ENCODE measurements at places on chromosomes 4 and X.

GRCh38 chr4:26909369-26909768 lies 48.7 kb downstream of the STIM2 start:
- DNase-seq: no peak

GRCh38 chr4:124694306-124694705 lies 18.2 kb downstream of the ANKRD50 start:
- DNase-seq: no peak

DNA sequence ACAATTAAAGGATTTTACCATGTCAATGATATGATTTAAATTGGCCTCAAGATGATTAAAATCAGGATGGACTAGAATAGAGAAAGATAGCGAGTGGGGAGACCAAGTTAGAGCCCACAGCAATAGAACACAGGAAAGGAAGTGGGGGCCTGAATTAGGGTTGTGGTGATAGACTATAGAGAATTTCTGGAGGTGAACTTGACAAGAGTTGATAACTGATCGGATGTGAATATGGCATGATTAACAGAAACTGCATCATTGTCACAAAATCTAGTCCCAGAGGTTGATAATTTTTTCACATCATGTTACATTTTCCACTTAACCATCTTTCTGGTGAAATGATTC lies 26.3 kb upstream of the TRPC3 start:
- no peak for DNase-seq

DNA sequence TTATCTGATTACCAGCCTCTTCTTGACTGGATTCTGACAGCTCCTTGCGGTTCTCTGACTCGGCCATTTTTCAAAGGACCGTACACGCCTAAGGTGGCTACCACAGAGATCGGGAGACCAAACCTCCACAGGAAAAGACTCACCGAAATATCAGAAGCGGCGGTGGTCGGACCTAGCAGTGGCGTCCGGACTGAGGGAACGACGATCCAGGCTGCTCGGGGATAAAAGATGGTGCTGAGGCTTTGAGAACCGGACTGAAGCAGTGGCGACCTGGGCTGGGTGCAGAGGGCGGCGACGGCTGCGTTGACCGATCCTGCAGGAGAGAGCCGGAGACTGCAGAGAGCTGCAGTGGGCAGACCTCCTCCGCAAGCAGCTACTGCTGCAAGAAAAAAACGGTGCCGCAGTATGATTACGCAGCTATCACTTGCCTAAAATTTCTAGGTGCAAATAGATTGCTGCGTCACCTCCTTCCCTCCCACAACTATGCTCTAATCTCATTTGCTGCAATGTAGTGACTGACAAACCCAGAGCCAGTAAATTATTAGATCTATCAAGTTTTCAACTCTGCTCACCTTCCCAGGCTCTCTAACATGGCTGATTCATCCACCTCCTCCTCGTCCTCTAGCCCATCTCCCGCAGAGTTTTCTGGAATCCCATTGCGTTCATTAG lies at the start of gene NAP1L2:
NAP1L2 (minus strand) TSS at position 426 of the 669 bp plus-strand sequence; CDS start at position 67, 359 bp downstream.
- DNase-seq: peak; percentile 40

DNA sequence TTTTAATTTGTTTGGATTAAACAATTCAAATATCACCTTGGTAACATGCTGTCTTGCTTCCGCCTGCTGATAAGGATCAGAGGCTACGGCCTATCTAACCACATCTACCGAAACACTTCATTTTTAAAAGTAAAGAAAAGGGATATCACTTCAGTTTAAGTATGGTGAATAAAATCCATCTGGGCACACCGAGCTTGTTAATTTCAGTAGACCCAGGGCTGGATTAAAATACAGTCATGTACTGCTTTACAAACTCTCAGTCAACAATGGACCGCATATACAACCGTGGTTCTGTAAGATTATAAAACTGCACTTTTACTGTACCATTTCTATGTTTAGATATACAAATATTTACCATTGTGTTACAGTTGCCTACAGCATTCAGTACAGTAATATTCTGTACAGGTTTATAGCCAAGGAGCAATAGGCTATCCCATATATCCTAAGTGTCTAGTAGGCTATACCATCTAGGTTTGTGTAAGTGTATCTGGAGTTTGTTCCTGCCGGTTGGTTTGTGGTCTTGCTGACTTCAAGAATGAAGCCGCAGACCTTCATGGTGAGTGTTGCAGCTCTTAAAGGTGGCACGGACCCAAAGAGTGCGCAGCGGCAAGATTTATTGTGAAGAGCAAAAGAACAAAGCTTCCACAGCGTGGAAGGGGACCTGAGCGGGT lies 40.0 kb downstream of the SEPTIN11 start:
- peak; percentile 67 for DNase-seq

GRCh38 chrX:154793084-154793795 lies 12.0 kb downstream of the MPP1 start:
- DNase-seq: no peak

GRCh38 chrX:122270809-122271494 lies 913.1 kb upstream of the GRIA3 start:
- DNase-seq: no peak

DNA sequence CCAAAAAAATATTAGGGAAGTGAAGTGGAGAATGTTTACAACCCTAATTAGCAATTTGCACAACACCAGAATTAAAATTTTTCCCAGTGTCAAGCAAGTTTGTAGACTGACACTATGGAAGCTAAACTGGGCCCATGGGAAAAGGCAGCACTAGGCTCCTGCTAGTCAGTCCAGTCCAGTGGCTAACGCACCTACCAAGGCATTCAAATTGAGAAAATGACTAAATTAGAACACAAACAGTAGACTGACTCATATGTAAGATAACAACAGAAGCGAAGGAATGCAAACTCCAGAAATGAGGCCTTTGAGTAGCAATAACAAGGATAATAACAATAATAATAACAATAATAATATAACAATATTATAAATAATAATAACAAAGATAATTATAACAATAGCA lies 90.7 kb downstream of the GRIA3 start:
- DNase-seq: no peak

- DNase-seq: no peak
Measured at GRCh38 chr4:105605493-105605892, 53.1 kb downstream of the ARHGEF38 start.

GRCh38 chrX:6311540-6311939 lies 82.9 kb upstream of the NLGN4X start:
- DNase-seq: no peak

DNA sequence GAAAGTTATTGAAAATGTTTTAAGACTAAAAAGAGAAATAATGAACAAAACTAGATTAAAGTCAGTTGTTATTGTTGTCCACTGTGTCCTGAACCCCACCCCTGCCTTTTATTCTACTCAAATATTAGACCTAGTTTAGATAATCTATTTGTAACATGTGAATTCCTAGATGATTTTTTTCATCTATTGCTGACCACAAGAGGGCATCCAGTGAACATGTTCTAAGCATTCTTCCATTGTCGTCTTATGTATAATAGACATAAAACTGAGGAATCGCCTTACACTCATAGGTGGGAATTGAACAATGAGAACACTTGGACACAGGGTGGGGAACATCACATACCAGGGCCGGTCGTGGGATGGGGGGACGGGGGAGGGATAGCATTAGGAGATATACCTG lies 36.4 kb upstream of the HPRT1 start:
- DNase-seq: no peak

DNA sequence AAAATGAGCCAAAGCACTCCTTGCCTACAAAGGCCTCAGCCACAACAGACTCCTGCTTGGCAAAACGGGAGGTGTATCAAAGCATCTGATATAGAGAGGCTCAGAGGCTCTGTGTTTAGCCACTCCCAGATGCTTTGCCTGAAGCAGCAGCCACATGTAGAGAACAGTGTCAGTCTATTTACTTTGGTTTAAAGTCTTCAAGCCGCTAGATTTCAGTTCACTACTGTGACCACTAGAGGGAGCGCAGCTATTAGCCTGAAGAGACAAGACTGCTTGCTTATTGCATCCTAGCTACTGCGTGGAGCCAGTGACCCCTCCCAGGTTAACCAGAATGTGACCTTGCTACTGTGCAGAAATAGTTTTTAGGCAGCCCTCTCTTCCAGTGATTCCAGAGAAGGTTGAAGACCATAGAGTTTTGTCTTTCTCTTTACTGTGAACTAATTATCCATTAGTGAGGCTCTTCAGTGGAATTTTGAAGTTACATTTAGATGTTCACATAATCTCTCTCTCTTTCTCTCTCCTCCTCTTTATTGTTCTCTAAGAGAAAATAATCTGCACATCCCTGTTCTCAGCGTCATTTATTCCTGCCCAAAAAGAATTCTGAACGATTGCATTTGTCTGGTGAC lies 39.3 kb downstream of the BMP3 start:
- peak; percentile 56 for DNase-seq

GRCh38 chr4:179097741-179098140 lies 1655.5 kb upstream of the AGA start:
- DNase-seq: no peak

All from naive thymus-derived CD8-positive, alpha-beta T cell (primary cell).